NCI-H510A (cell line): ENCODE measurements at places on chromosomes 7 and 10.

DNA sequence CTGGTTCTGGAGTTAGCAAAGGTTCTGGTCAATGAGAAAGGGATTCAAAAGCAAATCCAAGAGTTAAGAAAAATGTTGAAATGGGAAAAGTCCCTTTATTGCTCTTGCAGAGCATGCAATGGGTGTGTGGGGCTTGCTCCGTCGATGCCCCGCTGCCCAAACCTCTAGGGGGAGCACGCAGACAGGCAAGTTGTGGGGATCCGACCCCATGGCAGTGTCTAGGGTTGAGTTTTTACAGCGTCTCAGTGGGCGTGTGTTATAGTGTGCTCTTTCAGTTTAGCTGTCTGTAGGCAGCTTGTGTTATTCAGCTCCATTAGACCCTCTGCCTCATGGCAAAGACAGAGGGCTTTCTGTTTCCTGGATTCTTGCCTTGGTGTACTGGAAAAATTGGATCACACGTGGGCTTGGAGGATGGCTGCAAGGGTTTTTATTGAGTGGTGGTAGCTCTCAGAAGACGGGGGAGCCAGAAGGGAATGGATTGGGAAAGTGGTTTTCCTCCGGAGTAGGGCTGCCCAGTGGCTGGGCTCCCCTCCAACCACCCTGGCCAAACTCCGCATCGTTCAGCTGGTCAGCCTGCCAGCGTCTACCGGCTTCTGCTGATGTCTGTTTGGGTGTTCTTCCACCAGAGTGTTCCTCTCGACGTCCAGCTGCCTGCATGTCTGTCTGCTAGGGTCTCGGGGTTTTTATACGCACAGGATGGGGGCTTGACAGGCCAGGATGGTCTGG is 102.3 kb upstream of the PLXDC2 start:
- no peak for DNase-seq

- no peak for DNase-seq
These were observed 69.9 kb downstream of the AOAH start for GRCh38 chr7:36654436-36654835.

DNA sequence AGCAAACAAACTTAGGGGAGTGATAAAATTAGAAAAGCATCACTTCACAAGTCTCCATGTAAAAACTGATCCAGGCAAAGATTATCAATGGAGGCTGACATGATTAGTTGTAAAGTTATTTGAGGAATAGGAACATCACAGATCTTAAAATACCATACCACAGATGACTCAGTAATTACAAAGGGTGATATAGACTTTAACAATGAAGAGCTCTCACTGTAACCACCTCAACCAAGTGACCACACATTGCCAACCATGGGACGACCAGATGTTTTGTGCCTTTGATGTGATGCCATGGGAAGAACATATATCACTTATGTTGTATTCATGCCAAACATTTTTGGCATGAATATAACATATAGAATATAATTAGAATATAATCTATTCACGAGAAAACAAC is 11.7 kb downstream of the AASS start:
- no peak for DNase-seq

GRCh38 chr10:43892062-43892770 is 243.5 kb upstream of the ZNF32 start:
- no peak for DNase-seq

- no peak for DNase-seq
These were observed 270.6 kb downstream of the TRIL start for GRCh38 chr7:28687537-28687936.

DNA sequence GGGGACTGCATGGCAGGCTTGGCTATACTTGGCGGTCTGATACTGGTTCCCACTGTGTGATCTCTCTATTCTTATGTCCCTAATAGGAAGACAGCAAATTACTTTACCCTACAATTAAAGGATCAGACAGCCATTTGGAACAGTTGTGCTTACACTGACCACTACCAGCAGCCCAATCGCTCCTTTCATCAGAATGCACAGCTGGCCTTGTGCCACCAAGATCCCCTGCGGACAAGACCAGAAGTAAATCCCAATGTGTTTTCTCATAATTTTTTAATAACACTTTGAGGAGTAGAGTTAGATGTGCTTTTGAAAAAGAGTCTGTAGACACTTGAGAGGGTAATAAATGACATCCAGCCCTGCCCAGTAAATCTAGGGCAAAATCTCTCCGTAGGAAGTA is 297.2 kb upstream of the ZNF32 start:
- no peak for DNase-seq

DNA sequence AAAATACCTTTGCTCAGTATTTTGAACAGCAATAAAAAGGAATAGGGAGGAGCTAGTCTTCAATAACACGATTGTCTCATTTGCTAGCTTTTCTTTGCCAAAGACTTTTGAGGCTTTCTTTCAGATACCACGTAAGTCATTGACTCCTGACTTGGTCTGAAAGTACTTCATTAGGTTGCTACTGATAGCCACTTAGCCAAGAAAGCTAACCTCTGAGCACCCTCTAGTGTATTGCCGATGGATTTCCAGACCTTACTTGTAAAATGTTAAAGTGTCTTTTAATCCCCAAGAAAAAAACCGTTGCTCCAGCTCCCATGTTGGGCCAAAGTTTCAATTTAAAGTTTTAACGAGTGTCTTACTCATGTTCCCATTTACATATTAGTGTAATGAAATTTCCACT is 63.4 kb upstream of the STRIP2 start:
- no peak for DNase-seq

DNA sequence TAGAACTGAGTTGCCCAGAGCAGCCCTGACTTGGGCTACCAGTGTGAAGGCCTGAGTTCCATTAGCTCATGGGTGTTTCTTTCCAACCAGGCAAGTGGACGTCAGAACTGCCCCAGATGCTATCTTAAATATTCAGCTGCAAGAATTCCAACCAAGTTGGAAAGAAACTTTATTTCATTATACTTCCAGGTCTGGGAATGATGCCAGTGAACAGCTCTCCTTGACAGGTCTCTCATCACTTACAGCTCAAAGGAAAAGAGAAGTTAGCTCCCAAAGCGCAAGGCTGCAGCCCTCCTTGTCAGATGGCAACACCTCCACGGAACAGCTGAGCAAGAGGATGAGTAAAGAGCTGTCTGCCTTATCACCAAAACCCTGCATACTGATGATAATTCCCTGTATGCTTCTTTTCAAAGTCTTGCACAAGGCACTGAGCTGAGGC is 255.5 kb upstream of the AOAH start:
- DNase-seq, result no peak

DNA sequence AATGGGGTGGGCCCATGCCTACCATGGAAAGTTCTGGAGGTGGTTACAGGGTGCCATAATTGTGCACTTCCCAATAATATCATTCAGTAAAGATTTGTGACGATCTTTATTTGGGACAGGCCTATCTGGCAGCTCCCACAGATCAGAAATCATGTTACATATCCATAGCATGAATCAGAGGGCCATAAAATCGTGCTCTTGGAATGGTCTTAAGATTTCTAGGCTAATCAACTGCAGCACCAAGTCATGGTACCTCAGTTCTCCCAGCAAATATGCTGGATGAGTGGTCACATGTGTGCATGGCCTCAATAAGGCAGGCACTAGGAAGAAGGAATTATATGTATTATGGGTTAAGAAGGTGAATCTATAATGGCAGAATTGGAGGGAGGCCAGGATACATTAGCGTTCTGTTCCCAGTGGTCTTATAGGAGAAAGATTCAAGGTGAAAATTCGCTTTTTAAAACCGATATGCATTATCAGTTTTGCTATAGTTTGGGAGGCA is 134.7 kb downstream of the NRP1 start:
- no peak for DNase-seq

DNA sequence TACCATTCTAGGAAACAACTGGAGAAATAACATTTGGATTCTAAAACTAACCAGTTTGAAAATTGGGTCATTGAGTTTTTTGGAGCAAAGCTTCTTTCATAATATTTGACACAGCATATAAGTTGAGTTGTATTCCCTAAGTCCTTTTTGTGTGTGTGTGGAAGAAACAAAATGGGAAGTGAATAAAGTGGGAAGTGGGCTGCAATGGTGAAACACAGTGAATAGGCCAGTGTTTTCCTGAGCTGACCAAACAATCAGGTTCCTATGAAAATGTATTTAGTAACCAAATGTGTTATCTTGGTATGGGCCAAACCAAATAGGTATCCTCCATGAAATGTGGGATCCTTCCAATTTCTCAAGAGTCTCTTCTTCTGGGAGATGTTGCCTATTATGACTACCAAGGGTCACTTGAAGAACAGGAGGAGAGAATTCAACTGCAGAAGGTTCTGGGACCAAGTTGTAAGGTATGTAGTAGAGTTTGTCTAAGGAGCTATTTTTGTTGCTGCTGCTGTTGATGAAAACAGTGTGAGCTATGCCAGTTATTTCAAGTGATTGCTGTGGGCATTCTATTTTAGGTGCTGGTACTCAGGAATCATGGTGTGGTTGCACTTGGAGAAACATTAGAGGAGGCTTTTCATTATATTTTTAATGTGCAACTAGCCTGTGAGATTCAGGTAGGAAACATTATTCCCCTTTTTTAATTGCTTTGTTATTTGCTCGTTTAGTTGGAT is 88.3 kb upstream of the MXI1 start:
- DNase-seq, result no peak

DNA sequence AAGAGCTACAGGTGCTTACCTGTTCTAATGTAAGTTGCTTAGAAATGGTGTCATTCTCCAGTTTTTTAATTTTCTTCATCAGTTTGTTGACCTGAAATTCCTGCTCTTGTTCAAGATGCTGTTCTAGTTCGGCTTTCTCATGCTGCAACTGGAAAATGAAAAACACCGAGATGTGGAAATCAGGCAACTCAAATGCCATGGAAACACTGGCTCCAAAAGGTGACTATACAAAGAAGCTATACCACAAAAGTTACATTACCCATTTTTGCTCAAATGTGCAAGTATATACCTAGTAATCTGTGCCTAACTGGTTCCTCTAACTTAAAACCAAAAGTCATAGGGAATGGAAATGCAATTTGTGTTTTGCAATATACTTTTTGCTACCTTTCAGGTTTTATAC is 73.8 kb downstream of the CCDC6 start:
- no peak for DNase-seq

DNA sequence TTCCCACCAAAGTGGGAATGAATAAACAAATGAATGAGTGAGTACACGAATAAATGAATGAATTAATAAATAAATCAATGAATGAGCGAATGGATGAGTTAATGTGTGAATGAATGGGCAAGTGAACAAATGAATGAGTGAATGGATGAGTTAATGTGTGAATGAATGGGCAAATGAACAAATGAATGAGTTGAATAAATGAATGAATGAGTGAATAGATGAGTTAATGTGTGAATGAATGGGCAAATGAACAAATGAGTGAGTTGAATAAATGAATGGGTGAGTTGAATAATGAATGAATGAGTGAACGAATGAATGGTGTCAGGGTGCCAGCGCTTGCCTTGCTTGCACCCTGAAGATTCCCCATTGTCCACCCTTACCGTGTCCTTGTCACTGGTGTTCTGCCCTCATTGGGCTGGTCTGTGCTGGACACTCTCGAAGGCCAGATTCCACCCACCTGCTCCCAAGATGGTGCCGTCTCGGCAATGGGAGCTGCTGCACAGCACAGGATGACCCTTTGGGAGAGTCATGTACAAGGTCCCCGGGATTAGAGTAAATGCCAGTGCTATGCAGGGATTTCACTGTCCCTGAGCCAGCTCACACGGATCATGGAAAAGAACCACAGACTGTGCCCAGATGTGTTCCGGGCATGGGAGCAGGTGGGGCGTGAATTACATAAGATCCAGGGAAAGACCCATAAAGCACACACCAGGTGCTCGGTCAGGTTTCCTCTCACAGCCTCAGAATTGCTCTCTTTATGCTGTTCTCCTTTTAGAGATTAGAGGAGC is 83.2 kb downstream of the CAMK1D start:
- peak; percentile 34 for DNase-seq

GRCh38 chr10:95214369-95214768 is 20.3 kb downstream of the ACSM6 start:
- peak; percentile 42 for DNase-seq

DNA sequence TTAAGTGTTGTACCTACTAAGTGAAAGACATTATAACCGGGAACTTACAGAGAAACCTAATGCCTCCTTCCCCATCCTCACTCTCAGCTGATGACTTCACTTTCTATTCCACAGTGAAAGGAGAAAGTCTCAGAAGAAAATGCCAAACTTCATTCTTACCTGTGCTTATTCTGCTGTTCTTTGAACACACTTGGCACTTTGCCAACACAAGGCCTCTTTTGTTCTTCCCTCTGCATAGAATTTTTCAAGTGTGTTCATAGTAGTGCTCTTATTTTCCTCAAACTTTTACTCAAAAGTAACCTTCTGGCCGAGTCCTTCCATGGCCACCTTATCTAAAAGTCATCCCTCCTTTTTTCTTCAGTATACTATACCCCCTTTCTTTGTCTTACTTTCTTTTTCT is 59.4 kb upstream of the ETV1 start:
- no peak for DNase-seq

GRCh38 chr10:30359373-30360206 is 10.5 kb upstream of the MTPAP start:
- DNase-seq, result peak; percentile 21

DNA sequence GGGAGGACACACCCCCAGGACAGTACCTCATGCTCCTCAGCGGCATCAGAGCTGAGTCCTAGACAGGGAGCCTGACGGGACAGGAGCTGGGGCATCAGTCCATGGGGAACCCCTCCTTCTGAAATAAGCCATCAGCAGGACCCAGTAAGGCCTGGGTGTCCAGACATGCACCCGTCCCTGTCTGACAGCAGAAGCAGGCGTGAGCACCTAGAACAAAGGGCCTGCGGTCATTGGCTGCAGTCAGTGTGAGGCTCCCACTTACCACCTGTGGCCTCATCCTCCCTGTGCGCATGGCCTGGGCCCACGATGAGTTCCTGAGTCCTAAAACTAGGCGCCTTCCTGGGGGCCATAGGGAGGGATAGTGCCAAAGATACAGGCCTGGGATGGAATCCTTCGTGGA is 484.7 kb downstream of the PTPRN2 start:
- no peak for DNase-seq

DNA sequence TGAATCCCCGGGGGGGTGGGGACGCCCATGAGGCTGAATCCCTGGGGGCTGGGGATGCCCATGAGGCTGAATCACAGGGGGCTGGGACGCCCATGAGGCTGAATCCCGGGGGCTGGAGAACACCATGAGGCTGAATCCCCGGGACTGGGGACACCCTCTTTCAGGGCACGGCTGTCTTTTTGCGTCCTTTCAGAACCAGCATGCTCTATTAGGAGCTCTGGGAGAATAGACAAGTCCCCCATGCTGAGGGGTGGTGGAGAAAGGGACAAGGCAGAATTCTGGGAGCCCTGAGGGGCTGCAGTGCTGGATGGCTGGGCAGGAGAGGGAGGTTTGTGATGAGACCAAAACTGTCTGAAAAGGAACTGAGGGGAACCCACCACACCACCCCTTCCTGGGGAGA is 257.3 kb upstream of the TCERG1L start:
- DNase-seq, result no peak
